ENCODE measurements at places on chromosomes 7 and 10.

DNA sequence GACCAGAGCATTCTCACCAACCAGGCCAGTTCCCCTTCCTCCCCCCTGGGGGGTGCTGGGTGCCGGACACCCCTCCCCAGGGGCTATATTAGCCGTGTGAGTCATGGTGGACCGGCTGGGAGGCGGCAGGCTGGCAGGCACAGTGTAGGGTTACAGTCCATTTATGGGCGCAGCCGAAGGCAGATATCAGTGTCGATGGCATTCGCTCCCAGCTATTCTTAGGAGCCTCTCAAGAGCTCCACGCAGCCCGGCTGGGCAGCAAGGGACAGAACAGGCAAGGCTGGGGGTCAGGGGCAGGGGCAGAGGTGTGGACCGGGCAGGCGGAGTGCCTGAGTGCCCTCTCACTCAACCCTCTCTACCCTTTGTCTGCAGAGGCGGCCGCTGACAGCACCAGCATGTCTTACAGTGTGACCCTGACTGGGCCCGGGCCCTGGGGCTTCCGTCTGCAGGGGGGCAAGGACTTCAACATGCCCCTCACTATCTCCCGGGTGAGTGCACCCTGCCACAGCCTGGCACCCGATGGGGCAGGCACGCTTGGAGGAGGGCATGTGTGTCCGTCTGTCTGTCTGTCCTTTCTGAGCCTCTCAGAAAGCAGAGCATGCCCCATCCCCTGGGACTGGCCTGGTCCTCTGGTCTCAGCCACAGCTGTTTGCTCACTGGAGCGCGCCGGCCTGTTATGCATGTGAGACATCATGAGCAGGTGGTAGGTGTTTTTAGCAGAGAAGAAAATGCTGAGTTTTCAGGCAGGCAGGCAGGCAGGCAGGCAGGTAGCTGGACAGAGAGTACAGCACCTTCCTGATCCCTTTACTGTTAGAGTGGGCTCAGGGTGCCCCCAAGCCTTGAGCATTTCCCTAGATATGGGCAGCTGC lies at the start of gene LDB3:
Gene LDB3, plus strand, starts transcription at position 215 of the 869 bp plus-strand sequence. Its CDS starts 181 bp downstream, at position 396.
- peak; percentile 82 for DNase-seq

GRCh38 chr7:32319012-32319382 lies 171.2 kb downstream of the LSM5 start:
- DNase-seq, result no peak

- DNase-seq, result no peak
These were observed 41.9 kb downstream of the WIPI2 start for GRCh38 chr7:5231811-5232484.

GRCh38 chr10:93600446-93601145 lies 439 bp downstream of the RBP4 start:
- peak; percentile 71 for DNase-seq

DNA sequence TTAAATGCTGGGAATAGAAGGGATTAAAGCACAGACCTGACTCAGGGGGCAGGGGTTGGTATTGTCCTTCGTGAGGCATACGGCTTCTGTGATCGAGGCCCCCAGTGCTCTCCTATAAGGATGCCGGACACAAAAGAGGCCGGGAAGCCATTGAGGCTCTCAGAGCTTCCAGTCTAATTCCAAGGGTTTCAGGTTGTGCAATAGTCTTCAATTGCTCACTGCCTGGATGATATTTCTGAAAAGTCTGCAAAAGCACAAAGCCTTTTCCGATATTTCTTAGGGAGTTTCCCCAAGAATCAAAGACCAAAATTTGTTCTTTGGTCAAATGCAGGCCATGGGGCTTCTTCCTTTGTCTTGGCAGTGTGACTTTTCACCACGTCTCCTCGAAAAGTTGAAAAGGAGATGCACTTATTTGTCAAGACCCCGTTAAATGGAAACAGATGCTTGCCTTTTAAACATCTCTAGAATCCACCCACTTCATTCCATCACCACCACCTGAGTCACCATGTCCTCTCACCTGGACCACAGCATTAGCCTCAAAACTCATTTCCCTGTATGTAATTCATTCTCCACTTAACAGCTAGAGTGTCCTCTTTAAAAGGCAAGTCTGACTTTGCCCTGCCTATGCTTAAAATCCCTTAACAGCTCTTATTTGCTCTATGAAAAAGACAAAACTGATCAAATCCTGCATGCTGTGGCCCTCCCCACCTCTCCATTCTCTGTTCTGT lies 134.8 kb upstream of the NAMPT start:
- peak; percentile 44 for DNase-seq

DNA sequence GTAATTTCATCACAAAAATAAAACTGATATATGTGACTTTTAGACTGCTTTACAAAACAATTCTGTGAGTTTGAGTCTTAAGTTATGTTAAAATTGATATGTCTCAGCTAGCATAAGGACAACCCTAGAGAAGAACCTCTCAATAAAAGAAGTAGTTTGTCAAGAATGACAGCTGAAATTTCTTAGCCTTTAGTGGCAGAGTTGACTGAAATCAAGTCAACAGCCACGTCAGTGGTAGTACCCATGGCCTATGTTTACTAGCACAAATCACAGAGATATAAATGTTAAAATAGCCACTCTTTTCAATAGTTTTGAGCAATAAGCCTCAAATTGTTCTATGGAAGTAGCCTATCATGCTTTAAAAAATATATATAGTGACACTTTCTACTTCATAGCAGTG lies 138.9 kb upstream of the FERD3L start:
- DNase-seq, result peak; percentile 22

GRCh38 chr7:107090457-107090856 lies 46.0 kb downstream of the PRKAR2B start:
- DNase-seq, result no peak

GRCh38 chr10:71667387-71667752 lies 52.2 kb downstream of the C10orf105 start:
- DNase-seq, result no peak

- peak; percentile 75 for DNase-seq
These were observed 293.9 kb downstream of the SNX13 start for GRCh38 chr7:17646253-17646956.

DNA sequence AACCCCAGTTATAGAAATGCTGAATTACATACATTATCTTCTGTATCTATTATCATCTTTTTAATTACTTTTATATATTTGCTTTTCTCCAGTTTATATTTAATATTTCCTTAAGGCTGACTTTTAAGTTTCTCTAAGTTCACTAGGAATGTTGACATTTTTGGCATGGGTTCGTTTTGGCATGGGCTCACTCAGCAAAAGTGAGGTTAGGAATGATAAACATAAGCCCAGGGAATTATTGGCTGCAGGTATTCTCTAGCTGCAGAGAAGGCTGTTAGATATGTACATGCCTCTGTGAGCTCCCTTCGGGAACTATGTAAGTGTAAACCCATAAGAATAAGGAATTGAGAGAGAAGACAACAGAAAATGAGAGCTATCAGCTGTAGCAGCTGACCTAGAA lies 63.6 kb upstream of the RAB18 start:
- DNase-seq, result no peak

GRCh38 chr7:100629117-100629716 lies 12.1 kb downstream of the TFR2 start:
- peak; percentile 19 for DNase-seq

DNA sequence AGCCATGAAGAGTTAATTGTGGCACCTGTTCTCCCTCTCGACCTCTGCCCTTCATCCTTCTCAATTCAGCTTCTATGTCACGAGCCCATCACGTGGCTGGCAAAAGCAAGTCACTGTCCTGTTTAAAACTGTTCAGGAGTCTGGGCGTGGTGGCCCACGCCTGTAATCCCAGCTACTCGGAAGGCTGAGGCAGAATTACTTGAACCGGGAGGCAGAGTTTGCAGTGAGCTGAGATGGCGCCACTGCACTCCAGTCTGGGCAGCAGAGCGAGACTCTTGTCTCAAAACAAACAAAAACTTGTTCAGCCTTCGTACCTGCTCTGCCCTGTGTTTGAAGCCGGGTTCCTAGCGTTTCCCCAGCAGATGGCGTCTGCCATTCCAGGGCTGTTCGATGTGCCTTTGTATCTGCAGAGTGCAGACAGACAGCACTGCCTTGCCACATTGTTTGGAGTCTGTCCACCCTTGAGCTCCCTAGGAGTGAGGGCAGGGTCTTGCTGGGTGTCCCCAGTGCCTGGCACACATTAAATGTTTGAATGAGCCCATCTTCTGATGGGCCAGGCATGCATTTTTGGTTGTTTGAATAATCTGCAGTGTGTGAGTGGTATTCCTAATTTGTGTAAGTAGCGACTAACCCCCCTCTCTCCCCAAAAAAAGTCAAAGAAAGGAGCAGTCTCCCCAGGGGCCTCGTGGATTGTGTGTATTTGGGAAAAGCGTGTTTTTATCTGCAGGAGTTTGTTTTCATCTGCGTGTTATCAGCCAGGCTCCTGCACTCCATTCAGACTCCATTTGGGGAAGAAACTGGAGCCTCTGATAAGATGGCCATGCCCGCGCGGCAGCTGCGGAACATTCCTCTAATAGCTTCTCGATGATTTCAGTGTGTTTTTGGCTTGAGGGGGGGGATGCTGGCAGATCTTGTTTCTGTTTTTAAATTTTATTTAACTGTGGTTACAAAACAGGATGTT lies 61.2 kb downstream of the DNAJB6 start:
- peak; percentile 78 for DNase-seq

- DNase-seq, result no peak
These were observed 682 bp downstream of the HGF start for GRCh38 chr7:81768951-81769778.

- DNase-seq, result peak; percentile 82
These were observed 22.2 kb downstream of the MPP7 start for GRCh38 chr10:28280652-28281051.

DNA sequence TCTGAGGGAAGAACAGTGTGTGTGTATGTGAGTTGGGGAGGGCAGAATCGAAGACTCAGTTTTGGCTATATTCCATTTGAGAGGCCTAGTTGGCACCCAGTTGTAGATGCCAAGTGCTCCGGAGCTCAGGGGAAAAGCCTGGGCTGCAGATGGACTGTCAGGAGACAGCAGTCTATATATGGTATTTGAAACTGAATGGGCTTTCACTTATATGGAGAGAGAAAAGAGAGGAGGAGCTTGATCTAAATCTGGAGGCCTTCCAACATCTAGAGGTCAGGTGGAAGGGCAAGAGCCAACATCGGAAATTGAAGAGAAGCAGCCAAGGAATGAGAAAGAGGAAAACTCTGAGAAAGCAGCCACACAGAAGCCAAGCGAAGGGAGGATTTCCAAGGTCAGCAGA lies 350.8 kb upstream of the BMPER start:
- no peak for DNase-seq

DNA sequence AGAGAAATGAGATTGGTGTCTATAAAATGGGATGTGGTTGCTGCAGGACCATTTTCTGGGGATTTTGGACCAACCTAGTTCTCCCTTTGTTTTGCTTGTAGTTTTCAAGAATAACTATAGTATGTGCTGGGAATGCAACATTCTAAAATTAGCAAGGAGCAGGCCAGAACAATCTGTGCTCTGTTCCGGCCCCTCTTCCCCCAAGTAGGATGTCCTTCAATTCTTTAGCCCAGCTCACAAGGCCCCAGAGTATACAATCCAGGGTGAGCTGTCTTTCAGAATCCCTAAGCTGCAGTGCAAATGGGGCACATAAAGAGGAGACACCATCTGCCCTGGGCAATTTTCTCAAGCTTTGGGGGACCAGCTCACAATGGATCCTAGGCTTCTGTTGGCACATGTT lies 809.1 kb downstream of the TNS3 start:
- no peak for DNase-seq

GRCh38 chr10:49297818-49298670 lies 926 bp upstream of the C10orf71 start:
- no peak for DNase-seq

- DNase-seq, result peak; percentile 55
These were observed at the start of gene CLEC2L for GRCh38 chr7:139523199-139523941. Gene CLEC2L, plus strand, starts transcription at chr7:139523685. Its CDS starts 243 bp downstream, at chr7:139523928.

GRCh38 chr7:136173874-136174273 lies 196.7 kb upstream of the MTPN start:
- no peak for DNase-seq

- DNase-seq, result no peak
These were observed 1071.2 kb downstream of the TYW1 start for GRCh38 chr7:68067845-68068244.

- peak; percentile 63 for DNase-seq
These were observed 70.8 kb downstream of the SGMS1 start for GRCh38 chr10:50552771-50553535.

DNA sequence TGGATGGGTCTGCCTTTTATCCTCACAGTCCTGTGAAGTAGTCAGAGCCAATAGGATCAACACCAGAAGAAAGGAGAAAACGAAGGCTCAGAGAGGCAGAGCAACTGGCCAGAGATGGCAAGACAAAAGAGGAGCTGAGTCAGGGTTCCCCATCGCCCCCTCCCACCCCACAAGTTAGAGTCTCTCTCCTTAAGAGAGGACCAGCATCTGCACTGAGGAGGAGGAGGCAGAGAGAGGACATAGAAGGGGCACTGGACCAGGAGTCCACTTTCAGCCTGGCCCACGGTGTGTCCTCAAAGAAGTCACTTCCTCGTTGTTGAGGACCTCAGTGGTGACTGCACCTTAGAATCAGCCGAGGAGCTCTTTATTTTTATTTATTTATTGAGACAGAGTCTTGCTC lies 11.6 kb downstream of the SPOCK2 start:
- DNase-seq, result no peak

- DNase-seq, result peak; percentile 80
These were observed 28.5 kb downstream of the CPED1 start for GRCh38 chr7:121016966-121017365.

DNA sequence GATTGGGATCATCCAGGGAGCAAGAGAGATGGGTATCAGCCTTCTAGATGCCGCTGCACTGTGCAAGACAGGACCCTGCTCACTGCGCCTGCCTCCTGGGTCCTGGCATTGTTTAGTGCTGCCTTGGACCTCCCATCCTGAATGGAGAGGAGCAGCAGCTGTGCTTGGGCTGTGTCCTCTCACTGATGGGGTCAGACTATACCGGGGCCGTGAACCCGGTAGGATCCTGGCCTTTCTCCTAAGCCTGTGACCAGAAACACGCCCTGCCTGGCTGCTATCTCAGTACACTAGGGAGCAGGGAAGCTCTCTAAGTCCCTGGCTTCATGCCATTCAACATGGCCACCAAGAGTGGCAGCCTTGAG lies 309.4 kb upstream of the ZNF32 start:
- no peak for DNase-seq

- no peak for DNase-seq
These were observed 79.4 kb downstream of the VSTM4 start for GRCh38 chr10:49035920-49036319.

DNA sequence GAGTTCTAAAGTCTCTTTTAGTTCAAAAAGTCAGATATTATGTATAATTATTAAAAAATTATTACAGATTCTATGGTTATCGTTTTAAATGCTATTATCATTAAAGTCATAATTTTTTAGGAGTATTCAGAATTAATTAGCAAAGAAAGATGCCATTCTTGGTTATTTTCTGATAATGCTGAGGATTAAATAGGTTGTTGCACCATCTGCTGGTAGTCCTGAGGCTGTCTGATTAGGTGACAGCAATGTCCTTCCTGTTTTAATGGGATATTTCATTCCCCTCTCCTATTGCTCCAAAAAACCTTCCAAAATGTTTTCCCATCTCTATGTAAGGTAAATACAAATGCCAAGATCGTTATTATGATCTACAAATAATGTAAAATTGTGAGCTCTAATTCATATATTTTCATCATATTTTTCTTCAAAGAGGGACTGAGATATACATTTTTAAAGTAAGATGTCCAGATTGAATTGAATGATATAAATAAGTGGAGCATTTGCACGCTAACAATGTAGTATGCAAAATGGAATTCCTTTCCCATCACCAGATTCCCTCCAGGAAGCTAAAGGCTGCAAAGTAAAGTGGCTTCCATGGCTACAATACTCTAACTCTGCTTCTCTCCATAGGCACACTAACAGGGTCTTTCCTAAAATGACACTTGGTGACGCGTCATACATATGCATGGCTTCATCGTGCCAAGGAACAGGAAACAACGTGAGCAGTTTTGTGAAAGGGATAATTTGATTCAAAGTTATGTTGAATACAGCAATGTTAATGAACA lies 58.8 kb upstream of the AKR1E2 start:
- DNase-seq, result peak; percentile 75

GRCh38 chr7:41169317-41169716 lies 533.6 kb downstream of the INHBA start:
- DNase-seq, result no peak
